ENCODE measurements at places on chromosomes 13 and 19.

DNA sequence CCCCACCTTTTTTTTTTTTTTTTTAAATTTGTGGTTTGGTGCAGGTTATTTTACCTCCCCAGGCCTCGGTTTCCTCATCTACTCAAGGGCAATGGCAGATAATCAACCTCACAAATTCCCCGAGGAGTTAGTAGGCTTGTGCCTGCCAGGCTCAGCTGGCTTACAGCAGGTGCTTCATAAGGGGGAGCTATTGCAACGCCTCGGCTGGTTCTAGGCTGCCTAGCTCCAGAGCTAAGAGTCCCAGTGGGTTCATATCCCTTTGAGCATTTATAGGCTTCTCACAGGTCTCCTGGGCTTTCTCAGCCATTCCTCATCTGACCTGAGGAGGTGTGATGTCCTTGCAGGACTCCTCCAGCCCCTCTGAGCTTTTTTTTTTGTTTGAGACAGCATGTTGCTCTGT is 10.6 kb downstream of the BCKDHA start:
- no peak for DNase-seq

DNA sequence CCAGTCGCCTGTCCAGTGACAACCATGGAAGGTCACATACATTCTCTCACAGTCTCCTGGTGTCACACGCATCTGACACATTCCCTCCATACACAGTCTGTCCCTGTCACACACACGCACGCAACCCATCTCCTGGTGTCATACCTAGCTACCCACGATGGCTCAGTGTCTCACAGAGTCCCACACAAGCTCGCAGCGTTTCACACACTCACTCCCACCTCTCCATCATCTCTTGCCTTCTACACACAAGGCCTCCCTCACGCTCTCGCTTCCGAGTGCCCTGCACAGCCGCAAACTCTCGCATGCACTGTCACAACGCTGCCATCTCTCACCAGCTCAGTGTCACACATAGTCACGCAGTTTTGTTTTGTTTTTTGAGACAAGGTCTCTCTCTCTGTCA is 1.2 kb upstream of the GNG8 start:
- no peak for DNase-seq

DNA sequence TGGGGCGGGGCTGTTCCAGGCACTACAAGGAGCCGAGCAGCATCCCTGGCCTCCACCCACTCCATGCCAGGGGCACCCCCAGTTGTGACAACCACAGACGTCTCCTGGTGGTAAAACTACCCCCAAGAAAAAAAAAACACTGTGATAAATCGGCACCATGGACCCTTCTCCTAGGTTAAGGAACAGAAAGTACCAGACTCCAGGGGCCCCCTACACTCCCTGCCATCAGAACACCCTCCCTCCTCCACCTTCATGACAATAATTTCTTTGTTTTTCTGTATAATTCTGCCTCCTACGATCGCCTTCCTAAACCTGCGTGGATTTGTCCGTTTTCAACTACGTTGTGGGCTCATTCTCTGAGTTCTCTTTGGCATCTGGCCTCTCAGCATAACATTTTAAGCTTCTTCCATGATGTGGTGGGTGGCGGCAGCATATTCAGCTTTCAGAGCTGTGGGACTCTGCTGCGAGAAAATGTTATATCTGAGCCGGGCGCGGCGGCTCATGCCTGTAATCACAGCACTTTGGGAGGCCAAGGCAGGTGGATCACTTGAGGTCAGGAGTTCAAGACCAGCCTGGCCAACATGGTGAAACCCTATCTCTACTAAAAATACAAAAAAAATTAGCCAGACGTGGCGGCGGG is 8.6 kb downstream of the TLE2 start:
- DNase-seq, result no peak

DNA sequence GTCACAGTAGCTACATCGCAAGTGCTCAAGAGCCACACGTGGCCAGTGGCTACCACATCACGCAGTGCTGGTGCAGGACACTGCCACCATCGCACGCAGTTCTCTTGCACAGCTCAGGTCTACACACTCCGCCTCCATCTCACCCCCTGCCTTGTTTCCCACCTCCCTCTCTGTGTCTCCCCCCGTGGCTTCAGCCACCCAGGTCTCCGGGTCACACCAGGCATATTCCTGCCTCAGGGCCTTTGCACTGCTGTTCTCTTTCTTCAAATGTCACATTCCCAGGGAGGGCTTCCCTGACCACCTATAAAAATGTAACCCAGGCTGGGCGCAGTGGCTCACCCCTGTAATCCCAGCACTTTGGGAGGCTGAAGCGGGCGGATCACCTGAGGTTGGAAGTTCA is 10.6 kb downstream of the CCDC8 start:
- DNase-seq, result no peak

DNA sequence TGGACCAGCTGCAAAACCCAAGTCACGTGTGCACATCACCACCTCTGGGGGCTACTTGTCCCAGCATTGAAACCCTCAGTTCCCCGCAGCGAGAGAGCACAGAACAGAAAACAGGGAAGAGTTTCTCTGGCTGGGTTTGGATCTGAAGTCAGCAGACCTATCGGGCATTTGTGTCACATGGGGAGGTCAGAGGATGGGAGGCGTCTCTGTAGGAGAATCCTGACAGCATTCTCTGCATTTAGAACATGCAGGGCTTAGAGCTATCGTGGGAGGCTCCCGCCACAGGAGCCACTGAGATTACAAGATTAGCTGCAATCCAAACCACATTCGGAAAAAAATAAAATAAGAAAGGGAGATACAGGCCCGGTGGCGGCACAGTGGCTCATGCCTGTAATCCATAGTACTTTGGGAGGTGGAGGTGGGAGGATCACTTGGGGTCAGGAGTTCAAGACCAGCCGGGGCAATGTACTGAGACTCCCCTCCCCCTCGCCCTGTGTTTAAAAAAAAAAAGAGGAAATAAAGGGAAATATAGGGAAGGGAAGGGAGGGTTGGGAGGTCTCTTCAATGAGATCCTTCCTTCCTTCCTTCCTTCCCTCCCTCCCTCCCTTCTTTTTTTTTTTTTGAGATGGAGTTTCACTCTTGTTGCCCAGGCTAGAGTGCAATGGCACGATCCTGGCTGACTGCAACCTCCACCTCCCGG is 2.9 kb upstream of the TLE6 start:
- no peak for DNase-seq

DNA sequence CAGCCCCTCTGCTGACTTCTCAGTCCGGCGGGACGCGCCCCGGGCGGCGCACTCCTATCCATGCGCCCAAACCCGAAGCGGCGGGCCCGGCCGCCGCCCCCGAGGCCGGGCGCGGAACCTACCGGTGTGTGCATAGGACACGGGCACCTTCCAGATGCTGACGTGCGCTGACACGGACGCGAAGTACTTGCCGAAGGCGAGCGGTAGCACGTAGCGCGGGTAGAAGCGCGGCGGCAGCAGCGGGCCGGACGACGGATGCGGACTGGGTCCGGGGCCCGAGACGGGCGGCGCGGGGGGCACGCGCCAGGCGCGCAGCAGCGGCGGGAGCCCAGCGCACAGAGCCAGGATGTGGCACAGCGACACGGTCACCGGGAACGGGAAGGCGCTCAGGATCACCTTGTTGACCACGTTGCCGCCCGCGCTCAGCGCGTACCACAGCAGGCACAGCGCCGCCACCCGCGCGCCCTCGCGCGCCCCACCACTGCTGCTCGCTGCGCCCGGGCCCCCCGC is 338 bp downstream of the SLC35E1 start:
- DNase-seq, result no peak

GRCh38 chr13:112513761-112514160 is 74.2 kb downstream of the TUBGCP3 start:
- no peak for DNase-seq

DNA sequence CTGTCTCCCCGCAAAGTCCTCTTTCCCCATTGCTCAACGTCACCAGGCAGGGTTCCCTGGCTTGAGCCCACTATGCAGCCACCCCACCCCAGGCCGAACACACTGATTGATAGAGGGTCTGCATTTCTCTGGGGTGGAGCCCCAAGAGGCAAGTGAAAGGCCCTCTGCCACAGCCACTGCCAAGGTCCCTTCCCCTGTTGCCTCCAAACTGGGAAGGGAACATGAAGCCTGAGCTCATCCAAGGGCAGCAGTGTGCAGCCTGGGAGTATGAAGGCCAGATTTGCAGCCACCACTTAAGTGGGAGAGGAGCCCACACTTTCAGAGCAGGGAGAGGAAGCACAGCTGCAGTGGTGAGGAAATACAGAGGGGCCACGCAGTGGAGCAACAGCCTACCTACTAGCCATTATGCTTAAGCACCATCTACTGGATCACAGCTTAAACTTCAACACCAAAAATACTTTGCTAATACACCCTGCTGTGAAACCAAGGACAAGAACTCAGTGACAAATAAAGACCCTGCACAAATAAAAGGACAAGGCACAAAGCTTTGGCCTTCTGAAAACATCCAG is 48.6 kb downstream of the UBL3 start:
- no peak for DNase-seq

GRCh38 chr13:51998723-51999509 is 12.3 kb downstream of the ATP7B start:
- DNase-seq, result no peak

DNA sequence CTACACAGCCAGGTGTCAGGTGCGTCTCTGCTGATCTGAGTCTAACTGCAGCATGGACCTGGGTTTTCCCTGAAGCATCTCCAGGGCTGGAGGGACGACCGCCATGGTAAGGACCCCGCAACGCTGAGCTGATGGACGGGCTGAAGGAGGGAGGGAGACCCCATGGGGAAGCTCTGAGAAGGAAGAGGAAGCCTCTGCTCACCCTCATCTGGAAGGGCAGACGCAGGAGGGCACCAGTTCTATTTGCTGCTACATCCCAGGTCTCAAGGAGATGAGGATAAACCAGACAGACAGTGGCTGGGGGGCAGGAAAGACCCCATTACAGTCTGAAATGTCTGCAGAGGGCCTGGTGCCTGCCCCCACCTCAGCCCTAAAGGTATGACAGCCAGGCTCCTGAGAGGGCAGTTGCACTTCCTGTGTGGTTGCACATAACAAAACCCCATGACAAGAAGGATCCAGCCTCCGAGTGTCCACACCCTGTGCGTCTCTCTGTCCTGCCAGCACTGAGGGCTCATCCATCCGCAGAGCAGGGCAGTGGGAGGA is at the start of gene LILRA2:
TSS of gene LILRA2 (plus strand) at position 461 of the 543 bp plus-strand sequence. CDS start 89 bp downstream, outside the sequence.
- no peak for DNase-seq

GRCh38 chr19:45641274-45642105 is 2.3 kb upstream of the EML2 start:
- peak; percentile 40 for DNase-seq

DNA sequence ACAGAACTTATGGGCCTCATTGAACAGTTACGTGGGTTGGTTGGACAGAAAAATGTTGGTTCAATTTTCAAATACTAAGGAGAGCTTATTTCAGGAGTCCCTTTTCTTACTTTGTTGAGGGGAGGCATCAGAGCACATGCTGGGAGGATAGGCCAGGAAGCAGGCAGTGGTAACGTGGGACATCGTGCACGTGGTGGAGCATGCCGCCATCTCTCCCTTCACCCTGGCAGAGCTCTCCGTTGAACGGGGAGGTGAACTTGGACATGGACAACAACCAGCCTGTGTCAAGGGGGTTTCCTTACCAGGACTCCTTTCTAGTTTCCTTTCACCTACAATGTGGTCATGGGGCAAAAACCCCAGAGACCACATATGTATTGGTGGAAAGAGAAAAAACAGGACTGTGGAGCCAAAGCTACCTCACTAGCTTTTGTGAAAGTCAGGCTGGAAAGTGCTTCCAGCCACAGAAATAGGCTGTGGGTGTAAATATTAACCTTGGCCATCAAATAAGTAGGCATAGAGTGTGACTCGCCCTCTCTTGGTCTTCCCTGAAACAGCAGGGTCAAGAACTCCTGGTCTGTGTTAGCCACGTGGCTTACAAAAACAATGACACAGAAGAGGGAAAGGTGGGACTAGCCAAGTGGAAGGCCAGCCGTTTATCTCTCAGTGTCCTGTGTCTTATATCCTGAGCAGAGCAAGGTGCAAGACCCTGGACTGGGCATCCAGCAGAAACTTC is 14.4 kb downstream of the MICOS13 start:
- no peak for DNase-seq

DNA sequence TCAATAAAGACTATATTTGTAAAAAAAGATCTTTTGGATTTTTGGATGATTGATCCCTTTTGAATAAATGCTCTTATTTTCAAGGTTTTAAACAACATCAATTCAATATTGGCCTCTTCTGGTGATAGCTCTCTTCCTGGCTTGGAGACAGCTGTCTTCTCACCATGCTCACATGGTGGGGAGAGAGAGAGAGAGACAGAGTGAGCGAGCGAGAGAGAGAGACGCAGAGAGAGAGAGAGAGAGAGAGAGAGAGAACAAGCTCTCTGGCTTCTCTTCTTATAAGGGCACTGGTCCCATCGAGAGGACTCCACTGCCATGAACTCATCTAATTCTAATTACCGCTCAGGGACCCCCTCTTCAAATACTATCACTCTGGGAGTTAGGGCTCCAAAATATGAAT is 32.1 kb upstream of the FARP1 start:
- no peak for DNase-seq

- no peak for DNase-seq
These were observed 15.1 kb downstream of the SAFB start for GRCh38 chr19:5637971-5638370.

GRCh38 chr19:49823472-49823871 is 5.4 kb downstream of the MED25 start:
- DNase-seq, result no peak

DNA sequence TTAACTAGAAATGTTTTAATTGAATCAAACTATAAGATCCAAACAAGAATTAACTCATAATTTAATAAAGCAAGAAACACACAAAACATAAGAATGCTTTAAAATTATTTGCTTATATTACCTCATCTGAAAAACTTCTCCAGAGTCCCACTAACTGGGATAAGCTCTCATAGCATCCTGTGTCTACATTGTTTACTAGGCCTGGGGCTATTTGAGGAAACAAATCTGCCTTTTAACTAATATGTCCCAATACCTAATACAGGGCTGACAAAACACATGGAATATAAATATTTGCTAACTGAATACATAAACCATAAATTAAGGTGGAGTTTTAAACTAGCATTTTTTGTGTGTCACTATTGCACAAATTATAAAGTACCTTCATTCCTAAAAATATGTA is 1399.8 kb upstream of the SLC10A2 start:
- no peak for DNase-seq

GRCh38 chr13:96238861-96239260 is 149.0 kb downstream of the HS6ST3 start:
- no peak for DNase-seq

- no peak for DNase-seq
These were observed 774 bp downstream of the ALDH16A1 start for GRCh38 chr19:49453757-49454240.

GRCh38 chr19:38877781-38878574 is at the start of gene RINL:
TSS of gene RINL (minus strand) at chr19:38878275. CDS start at chr19:38876742, 1,533 bp downstream.
- peak; percentile 46 for DNase-seq

DNA sequence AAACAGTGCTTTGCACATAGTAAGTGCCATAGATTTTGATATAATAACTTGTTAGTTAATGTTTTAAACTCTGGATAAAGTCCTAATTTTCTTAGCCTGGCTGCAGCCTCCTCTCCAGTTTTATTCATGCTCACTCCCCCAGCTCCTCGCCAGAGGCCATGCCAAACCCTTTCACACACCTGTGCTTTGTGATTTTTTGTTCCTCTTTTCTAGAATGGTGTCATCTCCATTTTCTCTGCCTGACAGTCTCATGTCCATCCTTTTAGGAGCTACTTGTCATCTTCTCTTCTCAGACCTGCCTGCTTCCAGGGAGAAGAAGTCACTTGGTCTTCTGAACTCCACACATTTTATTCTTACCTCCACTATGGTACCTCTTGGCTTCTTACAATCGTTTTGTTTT is 55.8 kb upstream of the SPATA13 start:
- no peak for DNase-seq

- DNase-seq, result no peak
These were observed 15.7 kb downstream of the RASA3 start for GRCh38 chr13:114116734-114117133.

All from stimulated activated CD8-positive, alpha-beta memory T cell treated with anti-CD3 and anti-CD28 coated beads, Interleukin-4, amount 100 ng/mL, for 4 hours (primary cell).